Bronchial smooth muscle cell (primary cell): ENCODE measurements at places on chromosomes 16 and 17. TPM values are rescaled to one million over a fixed set of nuclear protein-coding genes. Genes with fewer than 3 reads are reported as not detected.

The CD300H gene
- not detected in 2 replicates for total RNA-seq

The TSNAXIP1 gene
- total RNA-seq = 0.95 and 1.5 TPM in 2 replicates

The ABCA10 gene
- total RNA-seq = 5.2 and 5.6 TPM in 2 replicates

The LPO gene
- total RNA-seq = not detected in 2 replicates

The SLC9A5 gene
- 1.1 and 2.2 TPM in 2 replicates for total RNA-seq

The CDC42EP4 gene
- 29.3 and 46.3 TPM in 2 replicates for total RNA-seq

The RGS11 gene
- total RNA-seq = 1.4 and 7.2 TPM in 2 replicates

The NR1D1 gene
- total RNA-seq = 1.9 and 2.2 TPM in 2 replicates

The OSGIN1 gene
- 1.9 and 2.7 TPM in 2 replicates for total RNA-seq

The KRT13 gene
- 0.17 TPM in 1 of 2 replicates, not detected in the other for total RNA-seq

The IFI35 gene
- total RNA-seq = 27.6 and 33.1 TPM in 2 replicates

The KRT20 gene
- not detected in 2 replicates for total RNA-seq

The RNU2-1 gene
- total RNA-seq = not detected in 2 replicates

The OR1A1 gene
- not detected in 2 replicates for total RNA-seq

The HS3ST3A1 gene
- total RNA-seq = 11.2 and 26.8 TPM in 2 replicates

The ASPHD1 gene
- total RNA-seq = 2.1 and 6.8 TPM in 2 replicates

The ARRB2 gene
- 2.4 and 2.5 TPM in 2 replicates for total RNA-seq

The JPH3 gene
- under 0.01 TPM in 1 of 2 replicates, not detected in the other for total RNA-seq

The RABEP1 gene
- 36.7 and 39.2 TPM in 2 replicates for total RNA-seq

The CDT1 gene
- total RNA-seq = 1.5 and 1.9 TPM in 2 replicates

The OR4D1 gene
- not detected in 2 replicates for total RNA-seq

The ABCC12 gene
- total RNA-seq = not detected in 2 replicates

The NPIPA1 gene
- 57.4 and 67.6 TPM in 2 replicates for total RNA-seq

The TP53TG3F gene
- total RNA-seq = not detected in 2 replicates

The TENT4B gene
- total RNA-seq = 6.1 and 6.2 TPM in 2 replicates
